ENCODE measurements at places on chromosomes 6 and 20.

- DNase-seq, result peak; percentile 40
Observed at GRCh38 chr6:13248053-13248452, 80.3 kb downstream of the TBC1D7 start.

DNA sequence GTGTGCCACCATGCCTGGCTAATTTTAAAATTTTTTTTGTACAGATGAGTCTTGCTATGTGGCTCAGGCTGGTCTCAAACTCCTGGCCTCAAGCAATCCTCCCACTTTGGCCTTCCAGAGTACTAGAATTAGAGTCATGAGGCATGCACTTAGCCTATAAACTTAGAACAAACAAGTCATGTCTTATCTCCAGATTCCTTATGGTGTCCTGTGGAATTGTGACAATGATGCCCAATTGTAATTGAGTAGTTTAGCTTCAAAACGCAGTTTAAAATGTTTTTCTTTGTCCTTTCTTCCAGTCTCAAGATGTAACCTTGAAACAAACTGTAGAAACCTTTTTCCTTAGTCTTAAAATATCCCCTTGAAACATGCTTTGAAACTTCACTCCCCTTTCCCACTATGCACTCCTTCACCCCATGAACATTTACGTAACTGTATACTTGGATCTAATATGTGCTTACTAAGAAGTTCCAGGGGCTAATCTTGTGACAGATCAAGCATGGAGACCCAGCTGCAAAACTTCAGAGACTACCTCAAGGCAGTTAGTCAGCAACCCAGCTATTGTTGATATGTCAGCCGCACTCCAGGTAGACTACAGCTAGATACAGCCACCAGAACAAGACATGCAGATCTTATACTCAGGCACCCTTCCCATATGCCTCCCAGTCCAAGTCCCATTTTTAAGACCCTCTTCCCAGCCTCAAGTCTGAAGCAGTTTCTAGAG lies 46.2 kb downstream of the MAN1A1 start:
- no peak for DNase-seq

- no peak for DNase-seq
Observed at GRCh38 chr20:1210501-1210900, 7.2 kb downstream of the C20orf202 start.

- DNase-seq, result no peak
Observed at GRCh38 chr20:46062151-46062550, 27.6 kb downstream of the NCOA5 start.

DNA sequence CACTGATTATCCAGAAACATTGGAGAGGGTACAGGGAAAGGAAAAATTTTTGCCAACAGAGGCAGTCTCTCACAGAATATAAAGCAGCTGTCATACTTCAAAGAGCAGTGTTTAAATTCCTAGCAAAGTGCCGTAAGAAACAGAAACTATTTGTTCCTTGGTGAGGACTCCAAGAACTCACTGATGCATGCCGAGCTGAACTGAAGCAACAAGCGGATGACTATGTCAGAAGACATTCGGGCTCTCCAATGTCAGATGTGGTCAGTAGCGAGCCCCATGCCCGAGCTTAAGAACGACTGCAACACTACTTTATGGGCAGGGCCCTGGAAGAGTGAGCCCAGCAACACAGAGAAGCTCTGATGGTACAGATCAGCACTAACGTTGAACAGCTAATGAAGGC lies 54.7 kb downstream of the OR2B6 start:
- no peak for DNase-seq

DNA sequence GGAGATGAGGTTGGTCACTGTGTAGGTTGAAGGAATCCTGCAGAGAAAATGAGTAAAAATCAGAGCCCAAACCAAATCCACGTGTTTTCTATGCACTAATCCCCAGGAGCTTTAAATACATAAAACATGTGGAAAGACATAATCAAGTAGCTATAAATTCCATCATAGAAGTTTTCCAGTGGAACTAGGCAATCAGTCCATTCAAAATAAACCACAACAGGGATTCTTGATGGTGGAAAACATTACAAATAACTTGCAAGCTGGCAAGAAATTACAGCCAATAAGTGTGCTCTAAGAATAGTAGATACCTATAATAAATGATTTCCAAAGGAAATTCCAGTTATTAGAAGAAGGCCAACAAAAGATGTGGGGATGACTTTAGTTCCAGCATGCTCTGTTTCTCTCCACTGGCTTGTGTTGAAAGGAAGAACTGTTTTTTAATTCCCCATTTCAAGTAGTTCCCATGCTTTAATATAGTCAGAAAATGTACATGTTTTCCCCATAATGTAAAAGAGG lies 49.8 kb upstream of the ADGRG6 start:
- DNase-seq, result no peak

- no peak for DNase-seq
Observed at GRCh38 chr20:7939663-7940062, 595 bp downstream of the HAO1 start.

DNA sequence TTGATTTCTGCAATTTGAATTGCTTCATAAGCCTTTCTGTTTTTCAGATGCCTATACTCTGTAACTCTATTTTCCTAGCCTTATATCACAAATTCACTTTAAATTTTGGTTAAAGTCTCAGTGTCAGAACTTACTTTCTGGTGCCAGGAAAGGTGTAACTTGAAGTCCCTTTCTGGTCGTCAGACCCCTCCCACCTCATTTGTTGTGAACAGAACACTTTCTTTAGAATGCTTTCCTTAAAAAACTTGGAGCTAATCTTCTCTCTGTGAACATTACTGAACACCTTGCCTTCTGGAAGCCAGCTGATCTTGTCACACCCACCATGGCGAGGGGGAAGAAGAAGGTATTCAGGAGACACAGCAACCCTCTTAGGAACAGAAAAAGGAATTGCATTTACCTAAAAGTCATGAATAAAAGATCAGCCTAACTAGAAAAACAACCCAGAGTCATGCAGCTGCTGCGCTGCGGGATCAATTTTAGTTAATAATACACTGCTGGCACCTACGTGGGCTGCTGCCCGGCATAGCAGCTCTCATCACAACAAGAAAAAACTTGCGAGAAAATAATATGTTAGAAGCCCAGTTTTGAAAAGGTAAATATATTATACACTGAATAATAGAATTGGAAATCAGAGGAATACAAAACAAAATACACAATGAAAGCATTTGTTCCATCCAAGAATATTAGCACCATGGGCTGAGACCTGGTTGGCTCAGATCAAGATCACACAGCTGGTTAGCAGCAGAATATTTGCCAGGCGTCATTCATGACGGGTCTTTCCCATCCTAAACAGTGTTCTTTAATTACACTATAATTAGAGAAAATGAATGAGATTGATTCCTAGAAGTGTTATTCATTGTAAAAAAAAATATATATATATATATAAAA lies 5.8 kb upstream of the FAM217A start:
- DNase-seq, result no peak

- DNase-seq, result no peak
Observed at GRCh38 chr6:125558907-125559306, 190.5 kb upstream of the HEY2 start.

GRCh38 chr6:11219400-11219834 lies 13.1 kb downstream of the NEDD9 start:
- DNase-seq, result no peak

DNA sequence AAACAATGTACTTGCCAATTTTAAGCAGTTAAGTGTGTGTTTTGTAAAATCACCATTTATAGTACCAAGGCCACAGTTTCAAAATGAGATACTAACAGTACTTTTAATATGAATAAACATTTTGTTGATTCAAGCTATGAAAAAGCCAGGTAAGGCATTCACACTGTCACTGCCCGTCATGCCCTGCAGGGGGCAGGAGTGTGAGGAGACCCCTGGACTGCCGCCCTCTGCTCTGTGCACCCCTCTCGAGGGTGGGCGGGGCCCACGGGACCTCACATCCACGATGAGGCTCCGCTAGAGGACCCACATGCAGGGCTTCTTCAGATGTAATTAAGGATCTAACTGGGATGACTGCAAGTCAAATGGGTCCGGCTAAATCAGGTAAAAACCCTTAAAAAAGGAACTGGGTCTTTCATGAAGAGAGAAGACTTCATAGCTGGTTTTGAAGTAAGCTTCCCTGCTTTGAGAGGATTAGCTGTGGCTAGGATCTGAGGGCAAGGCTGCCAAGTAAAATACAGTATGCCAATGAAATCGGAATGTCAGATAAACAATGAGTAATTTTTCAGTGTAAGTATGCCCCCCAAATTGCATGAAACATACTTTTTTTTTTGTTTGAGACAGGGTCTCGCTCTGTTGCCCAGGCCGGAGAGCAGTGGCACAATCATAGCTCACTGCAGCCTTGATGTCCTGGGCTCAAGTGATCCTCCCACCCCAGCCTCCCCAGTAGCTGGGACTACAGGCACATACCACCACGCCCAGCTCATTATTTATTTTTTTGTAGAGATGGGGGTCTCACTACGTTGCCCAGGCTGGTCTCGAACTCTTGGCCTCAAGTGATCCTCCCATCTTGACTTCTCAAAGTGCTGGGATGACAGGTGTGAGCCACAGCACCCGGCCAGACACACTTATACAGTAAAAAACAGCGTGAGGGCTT lies 18.7 kb downstream of the DIDO1 start:
- DNase-seq, result no peak

DNA sequence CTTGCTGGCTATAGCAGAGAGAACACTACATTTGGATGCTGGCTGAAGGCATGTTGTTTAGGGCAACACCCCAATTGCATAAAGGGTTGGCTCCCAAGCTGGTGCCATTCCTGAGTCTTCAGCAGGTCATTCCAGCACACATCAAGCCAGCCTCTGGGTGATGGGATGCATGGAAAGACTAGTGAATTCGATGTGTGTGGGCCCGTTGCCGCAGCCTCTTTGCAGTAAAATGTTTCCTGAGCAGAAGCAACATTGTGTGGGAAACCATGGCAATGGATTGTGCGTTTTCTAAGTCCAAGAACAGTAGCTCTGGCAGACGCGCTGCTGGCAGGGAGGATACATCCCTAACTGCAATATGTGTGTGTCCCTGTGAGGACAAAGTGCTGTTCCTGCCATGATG lies 142.4 kb upstream of the SLC24A3 start:
- no peak for DNase-seq

DNA sequence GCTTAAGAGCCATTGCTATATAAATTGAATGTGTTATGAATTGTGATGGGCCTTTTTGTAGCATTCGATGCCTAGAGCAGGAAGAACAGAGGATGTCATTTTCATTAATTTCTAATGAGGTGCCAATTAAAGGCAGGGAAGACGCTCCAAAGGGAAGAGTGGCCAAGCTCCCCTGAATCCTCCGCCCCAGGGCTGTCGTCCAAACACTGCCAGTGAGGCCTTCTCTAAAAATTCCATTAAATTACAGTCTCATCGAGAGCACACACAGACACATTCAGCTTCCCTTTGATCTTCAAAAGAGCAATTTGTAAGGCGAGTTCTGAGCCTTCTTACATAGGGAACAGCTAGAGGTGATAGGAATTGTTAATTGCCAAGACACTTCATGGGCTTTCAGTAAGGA lies 300.0 kb downstream of the ZFAND3 start:
- DNase-seq, result no peak

DNA sequence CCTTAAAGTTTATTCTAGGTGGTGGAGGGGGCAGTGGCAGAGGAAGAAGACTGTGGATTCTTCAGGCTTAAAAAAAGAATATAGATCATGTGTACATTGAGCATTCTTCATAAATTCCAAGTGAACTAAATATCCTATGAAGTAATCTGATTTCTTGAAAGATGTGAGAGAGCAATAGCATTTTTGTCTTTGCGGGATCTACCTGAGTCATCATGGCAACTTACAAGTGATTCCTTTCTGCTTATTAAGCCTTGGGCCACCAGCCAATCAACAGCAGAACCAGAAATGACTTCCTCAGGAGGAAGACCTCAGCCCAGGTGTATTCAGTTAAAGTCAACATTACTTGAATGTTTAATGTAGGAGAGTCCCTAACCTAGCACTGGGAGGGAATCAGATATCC lies 756.9 kb downstream of the TFAP2A start:
- no peak for DNase-seq

DNA sequence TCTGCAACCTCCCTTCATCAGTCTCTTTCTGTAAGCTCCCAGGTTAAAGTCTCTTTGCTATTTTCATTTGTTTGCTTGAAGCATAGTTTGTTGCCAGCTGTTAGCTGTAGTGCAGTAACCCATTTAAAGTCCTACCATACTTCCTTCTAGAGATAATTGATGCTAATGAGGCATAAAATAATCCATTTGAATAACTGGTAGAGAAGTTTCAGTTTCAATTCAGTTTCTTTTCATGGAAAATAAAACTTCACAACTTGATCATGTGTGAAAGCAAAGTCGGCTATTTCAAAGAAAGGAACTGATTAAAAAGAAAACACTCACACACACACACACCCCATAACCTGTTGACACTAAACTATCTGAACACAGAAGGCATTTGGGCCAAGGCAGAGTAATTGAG lies 68.5 kb upstream of the TENT5A start:
- DNase-seq, result no peak

- no peak for DNase-seq
Observed at GRCh38 chr6:17212546-17213371, 68.4 kb upstream of the RBM24 start.

GRCh38 chr6:152984513-152984872 lies 1.7 kb upstream of the FBXO5 start:
- no peak for DNase-seq

GRCh38 chr6:43396408-43397149 lies 27.1 kb upstream of the ZNF318 start:
- DNase-seq, result peak; percentile 61

DNA sequence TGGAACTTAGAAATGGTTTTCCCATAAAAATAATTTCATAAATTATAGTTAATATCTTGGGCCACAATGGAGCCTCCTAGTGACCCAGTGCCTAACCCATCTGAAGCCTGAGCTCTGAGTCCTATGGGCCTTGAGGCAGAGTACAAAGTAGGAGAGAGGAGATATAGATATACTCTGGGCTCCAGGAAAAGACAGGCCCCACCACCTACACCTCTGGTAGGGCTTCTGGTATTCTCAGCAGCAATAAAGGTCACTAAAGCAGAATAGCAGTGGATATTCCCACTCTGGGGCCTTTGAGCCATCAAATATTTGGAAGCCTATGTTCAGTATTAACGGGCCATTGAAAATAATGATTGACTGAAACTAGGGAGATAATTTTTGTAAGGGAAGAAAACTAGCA lies 24.1 kb downstream of the CYP39A1 start:
- no peak for DNase-seq

GRCh38 chr20:24933266-24933908 lies 15.7 kb upstream of the CST7 start:
- no peak for DNase-seq

DNA sequence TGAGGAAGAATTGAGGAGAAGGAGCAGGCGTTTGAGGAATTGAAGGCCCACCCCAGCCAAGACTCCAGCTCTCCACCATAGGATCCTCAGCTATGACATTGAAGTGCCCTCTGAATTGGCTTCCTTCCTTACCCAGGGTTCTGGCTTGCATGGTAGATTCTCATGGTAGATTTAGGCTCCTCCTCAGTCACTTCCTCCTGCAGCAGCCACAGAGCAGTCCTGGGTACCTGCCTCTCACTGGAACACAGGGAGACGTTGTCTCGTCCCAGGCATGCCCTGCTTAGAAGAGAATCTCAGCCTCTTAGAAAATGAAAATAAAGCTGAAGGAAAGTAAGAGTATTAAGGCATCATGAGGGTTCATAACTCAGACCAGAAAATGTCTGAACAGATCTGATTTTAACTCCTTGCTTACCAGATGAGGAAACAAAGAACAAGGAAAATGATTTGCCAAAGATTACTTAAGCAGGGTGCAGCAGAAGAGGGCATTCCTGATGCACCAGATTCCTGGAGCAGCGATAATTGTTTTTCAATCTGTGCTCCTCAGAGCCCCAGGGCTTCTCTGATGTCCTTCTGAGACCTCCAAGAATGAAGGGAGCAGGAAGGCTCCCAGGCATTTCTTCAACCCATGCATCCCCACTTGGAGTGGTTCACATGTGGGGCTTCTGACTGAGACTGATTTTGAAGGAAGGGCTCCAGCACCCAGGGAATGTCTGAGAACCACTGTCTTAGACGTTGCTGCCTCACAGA lies 219.8 kb downstream of the HIVEP2 start:
- DNase-seq, result no peak

All from prostate gland (tissue), 2 donors.